ENCODE measurements at places on chromosomes 12 and 14. TPM values are rescaled to one million over a fixed set of nuclear protein-coding genes. Genes with fewer than 3 reads are reported as not detected.

Gene KRT3
- total RNA-seq: not detected

DNA sequence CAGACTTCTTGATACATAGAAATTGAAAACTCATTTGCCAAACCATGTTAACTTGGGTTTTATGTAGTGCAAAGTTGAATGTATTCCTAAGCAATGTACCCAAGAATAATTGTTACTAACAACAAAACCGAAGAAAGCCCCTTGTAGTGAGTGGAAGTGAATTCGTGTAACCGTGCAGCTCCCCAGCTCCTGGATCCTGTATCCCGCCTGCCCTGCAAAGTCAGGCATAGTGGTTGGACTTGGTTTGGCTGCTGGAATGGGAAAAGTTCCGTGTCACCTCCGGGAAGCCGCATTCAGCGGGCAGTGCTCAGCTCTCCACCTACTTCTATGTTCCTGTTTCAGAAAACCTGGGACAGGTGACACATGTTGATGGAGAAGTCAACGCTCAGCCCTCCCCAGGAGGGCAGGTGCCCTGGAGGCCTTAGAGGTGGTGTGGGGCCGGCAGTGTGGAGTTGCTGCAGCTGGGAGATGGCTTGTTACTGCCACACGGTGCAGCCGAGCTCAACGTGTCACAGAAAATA lies 29.2 kb upstream of the C14orf180 start:
- DNase-seq: no peak

Gene GLT1D1
- not detected for total RNA-seq

Gene GLS2
- not detected for total RNA-seq

DNA sequence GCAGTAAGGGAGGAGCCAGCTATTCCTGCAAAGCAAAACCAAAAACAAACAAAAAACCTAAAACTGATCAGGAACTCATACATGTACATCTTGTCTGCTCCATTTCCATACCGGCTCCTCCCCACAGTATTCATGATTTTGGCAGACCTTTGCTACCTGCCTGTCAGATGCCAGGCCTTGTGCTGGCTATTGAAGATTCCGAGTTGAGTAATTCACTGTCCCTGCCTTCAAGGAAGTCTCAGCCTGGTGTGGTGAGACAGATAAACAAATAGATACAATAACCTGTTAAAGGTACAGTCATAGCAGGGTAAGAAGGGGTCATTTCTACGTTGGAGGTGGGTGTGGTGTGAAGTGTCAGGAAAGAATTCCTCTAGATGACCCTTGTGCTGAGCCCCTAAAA lies 42.7 kb downstream of the SUSD6 start:
- DNase-seq: no peak

DNA sequence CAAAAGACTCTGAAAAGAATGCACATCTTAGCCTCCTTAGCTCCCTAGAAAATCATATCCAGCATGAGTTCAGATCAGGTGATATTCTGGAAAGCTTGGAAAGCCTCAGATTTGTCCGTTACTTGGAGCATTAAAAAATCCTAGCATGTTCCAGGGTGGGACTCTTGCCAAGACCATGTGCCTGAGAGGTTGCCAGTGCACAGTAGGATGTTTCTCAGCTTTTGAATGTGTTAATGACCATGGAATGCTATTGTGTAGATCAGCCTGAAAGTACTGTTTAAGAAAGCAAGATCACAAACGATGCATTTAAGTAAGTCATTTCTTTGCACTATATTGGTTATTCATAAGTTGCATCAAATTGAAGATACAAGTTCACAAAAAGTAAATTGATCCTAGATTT lies 230.5 kb downstream of the ETNK1 start:
- no peak for DNase-seq

DNA sequence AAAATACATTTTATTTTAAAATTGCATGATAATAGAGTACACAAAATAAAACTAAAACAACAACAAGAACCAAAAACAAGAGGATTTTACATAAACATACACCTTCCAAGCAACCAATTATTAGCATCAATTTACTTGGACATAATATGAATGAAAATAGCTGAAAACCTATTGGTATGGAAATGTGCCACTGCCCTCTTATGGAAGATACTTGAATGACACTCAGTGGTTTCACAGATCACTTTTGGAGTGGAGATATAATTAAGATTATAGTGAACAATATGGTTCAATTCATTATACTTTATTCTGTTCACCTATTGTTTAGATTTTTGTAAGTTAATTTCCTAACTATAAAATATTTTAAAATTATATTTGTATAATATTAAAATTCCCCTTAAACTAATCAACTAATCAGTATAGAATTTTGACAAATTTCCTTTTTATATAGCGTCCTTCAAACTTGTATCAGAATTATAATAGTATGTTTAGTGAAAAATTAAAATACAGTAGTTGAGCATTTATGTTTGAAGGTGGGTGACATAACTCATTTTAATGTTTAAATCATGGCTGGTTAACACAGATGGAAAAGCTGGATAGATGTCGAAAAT lies 70.1 kb downstream of the SLC6A15 start:
- DNase-seq: peak; percentile 28

Gene ADGRD1
- total RNA-seq: 0.44 TPM

Measured in HCT116 (cell line).